ENCODE measurements at places on chromosomes 5 and 9. TPM values are rescaled to one million over a fixed set of nuclear protein-coding genes. Genes with fewer than 3 reads are reported as not detected.

Gene FOXD4
- polyA plus RNA-seq, result not detected

Gene CDKN2A
- 9.4 TPM for polyA plus RNA-seq

Gene OTP
- polyA plus RNA-seq, result not detected

Gene MARCOL
- not detected for polyA plus RNA-seq

- DNase-seq, result peak; percentile 78
Observed at GRCh38 chr5:1103505-1104326, 8.1 kb downstream of the SLC12A7 start.

GRCh38 chr5:79938468-79938867, 52.6 kb downstream of the MTX3 start:
- DNase-seq, result no peak

GRCh38 chr9:684941-685340, 156.6 kb upstream of the DMRT1 start:
- DNase-seq, result no peak

DNA sequence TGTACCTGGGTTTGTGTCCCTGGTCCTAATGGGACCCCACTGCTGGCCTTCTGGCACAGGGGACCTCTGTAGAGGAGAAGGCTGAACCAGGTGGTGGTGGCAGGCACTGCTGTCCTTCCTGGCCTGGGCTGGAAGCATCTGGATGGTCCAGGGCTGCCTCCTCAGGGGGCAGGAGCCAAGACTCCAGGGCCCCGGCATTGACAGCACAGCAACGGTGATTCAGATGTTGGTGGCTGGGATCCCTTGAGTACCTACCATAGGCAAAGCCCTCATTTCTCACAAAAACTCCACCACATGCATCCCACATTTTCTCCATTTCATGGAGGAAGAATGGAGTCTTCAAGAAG, 15.0 kb downstream of the FGD3 start:
- DNase-seq, result no peak

DNA sequence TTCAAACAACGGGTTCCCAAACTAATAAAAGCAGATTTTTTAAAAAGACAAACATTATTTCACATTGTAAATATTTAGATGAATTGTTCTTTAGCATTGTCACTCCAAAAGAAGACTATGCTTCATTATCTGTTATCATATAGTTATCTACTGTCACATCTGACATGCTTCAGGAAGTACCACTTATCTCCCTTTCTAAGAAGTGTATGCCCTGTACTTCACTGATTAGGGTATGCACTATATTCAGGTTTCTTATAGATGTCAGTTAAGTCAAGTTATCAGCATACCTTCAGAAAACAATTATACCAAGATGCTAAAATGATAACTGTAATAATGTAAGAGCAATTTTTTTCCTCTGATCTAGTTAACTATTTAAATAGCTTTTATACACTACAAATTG, 40.4 kb downstream of the LMBRD2 start:
- DNase-seq, result no peak

- no peak for DNase-seq
Observed at GRCh38 chr5:141832131-141832530, 46.1 kb downstream of the PCDH1 start.

DNA sequence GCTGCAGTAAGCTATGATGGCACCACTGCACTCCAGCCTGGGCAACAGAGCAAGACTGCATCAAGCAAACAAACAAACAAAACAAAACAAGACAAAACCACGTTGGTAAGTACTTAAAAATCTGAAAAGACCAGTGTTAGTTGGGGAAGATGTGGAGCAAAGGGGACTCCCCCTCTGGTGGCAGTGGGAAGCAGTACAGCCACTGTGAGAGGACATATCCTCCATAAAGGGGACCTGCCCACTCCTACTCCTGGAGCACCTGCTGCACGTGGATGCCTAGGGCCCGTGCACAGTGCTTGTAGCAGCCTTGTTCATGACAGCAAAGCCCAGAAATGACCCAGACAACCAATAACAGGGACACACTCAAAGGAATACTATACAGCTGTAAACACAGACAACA, 17.0 kb upstream of the IPPK start:
- DNase-seq, result no peak

- no peak for DNase-seq
Observed at GRCh38 chr9:98290411-98290810, 35.0 kb upstream of the TBC1D2 start.

GRCh38 chr9:105656131-105656921, 5.9 kb upstream of the TAL2 start:
- DNase-seq, result no peak

DNA sequence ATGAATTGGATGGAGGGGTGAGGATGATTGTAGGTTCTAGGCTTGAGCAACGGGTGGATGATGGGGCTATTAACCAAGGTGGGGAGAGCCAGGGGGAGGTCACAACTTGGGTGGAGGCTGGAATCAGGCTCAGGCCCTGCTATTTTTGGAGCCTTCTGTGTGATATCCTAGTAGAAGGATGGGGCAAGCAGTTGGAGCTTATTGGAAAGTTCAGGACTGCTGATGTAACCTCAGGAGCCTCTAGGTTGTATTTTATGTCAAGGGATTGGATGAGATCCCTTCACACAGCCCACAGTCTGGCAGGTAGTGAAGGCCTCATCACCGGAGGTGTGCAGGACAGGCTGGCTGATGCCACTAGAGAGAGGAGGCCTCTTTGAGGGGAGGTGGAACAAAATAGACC, 11.2 kb upstream of the RPS14 start:
- no peak for DNase-seq

DNA sequence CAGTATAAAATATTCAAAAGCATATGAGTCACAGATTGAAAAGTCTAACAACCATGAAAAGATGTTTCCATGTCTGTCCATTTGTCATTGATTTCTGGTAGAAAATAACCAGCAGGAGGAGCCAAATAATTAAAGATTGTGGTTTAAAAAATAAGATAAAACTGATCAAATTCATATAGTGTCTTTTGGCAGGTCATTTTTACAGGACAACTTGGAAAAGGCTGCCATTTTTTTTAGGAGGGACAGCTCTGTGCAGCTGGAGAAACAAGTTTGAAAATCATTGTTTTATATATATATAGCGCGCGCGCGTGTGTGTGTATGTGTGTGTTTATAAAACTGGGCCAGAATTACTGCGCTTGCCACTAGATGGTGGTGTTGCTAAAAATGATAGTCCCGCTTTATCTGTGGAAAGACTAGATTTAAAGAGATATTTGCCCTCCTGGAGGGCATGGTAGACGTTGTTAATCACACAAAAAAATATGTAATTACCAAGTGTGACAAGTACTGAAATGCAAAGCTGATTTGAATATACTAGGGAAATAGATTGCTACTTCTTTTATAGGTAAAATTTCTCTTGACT, 1.3 kb upstream of the TRMO start:
- no peak for DNase-seq

GRCh38 chr5:80069918-80070318, 34.8 kb downstream of the THBS4 start:
- no peak for DNase-seq

DNA sequence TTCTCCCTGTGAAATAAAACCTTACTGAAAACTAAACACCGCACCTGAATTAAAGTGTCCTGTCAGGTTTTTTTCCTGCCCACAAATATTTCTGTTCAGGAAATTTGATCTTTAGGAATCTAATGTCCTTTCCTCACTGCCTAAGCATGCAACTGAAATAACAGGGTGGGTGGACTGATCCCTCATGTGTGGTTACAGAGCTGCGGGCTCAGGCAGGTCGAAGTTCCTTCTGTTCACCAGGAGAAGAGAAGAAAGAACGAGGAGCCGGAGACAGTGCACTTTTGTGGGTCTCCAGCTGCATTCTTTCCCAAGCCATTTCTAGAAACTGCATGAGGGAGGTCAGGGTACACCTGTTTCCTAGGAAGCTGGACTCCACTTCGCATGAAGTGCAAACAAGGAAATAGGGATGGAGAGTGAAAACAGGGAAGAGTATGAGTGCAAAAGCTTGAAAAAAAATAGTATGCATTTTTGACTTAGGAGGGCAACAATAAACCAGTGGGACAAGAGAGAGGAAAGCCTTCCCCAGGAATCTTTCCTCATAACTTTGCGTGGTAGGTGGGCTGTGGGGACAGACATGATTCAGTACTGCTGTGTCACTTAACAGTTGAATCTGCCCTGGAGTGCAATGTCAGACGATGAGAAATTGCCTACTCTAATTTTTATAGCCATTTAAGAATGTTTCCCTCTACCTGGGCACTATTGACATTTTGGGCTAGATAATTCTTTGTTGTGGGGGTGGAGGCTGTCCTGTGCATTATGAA, 60.3 kb downstream of the GCNT1 start:
- DNase-seq, result no peak

DNA sequence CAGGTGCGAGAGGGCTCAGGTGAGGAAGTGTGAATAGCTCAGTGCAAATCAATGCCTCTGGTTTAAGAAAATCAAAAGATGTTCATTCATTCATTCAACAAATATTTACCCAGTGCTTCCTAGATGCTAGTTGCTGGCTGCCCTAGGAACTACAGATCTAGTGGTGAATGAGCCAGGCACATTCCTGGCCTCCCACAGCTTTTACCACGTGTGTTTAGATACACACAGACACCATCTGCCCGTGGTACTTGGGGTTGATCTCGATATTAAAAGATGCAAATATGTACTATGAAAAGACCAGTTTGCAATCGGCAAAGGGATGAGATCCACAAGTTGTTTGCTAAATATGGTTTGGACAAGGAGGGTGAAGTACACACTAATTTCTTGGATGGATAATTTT, 78.2 kb downstream of the GTF3C4 start:
- no peak for DNase-seq

DNA sequence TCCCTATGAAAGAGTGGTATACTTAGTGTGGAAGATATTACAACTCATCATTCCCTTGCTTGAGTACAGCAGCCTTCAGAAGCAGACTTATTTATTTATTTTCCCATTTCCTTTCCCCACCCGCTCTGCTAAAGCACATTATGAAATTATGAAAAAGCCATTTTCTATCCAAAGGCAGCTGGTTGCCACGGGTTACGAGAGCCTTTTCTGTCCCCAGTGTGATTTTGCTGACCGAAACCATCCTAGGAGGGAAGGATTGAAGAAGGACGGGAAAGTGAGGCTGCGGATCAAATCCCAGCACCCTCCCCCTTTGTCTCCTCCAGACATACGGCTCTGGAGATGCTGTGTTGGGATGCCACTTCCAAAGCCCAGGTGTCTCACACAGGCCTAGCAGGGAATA, 246.9 kb downstream of the TLR4 start:
- DNase-seq, result no peak

DNA sequence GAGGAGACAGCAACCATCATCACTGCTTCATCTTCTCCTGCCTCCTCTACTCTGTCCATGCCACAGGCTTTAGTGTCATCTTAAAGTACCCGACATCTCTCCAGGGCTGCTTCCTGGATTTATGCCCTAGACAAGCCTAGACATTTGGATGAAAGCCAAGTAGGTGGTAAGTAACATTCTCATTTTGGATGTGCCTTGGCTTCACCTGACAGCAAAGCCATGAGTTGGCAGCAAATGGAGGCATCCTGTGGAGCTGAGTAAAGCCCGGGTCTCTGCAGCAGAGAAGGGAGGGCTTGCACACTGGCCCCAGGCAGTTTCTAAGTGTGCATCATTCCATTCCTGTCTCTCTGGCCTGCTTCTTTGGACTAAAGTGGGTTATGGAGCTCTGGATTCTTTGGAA, 299.1 kb downstream of the DMAC1 start:
- no peak for DNase-seq

GRCh38 chr9:134039386-134040175, 14.3 kb downstream of the BRD3OS start:
- DNase-seq, result peak; percentile 71

DNA sequence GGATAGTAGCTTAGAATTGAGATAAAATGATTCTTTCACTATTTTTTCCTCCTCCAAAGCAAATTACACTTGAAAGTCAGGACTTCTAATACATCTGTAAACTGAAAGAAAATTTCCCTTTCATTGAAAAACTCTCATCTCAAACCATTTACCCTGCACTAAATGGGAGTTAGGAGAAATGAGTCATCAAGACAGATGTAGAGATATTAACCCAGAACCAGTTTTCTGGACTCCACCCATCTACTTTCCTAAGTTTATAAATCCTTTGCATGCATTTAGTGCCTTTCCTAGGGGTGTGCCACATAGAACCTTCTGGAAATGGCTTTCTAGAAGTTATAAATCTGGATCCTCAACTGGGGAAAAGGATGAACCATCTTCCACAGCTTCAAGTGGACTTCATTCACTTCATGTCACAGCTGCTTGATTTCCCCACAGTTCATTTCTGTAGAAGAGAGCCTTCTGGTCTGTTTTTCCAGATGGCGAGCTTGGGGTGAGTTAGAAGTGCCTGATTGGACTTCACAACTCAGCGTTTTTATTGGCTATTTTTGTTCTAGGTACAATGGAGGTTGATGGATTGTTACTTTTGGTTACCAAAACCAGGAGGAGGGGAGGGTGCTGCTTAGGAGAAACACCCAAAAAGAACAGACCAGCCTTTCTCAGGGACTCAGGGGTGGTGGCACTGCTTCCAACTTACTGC, 72.5 kb upstream of the GPR151 start:
- no peak for DNase-seq

GRCh38 chr5:150035139-150035895, 34.8 kb downstream of the HMGXB3 start:
- DNase-seq, result no peak

GRCh38 chr5:38758774-38759600, 86.8 kb upstream of the OSMR start:
- no peak for DNase-seq

- peak; percentile 69 for DNase-seq
Observed at GRCh38 chr5:79069488-79070349, at the start of the genes BHMT2 and DMGDH. BHMT2 (plus strand) TSS chr5:79069767; CDS start chr5:79069783, 16 bp downstream. DMGDH (minus strand) TSS chr5:79069674; CDS start chr5:79069620, 54 bp downstream.

GRCh38 chr9:132472199-132472598, 62.2 kb downstream of the CFAP77 start:
- DNase-seq, result no peak

DNA sequence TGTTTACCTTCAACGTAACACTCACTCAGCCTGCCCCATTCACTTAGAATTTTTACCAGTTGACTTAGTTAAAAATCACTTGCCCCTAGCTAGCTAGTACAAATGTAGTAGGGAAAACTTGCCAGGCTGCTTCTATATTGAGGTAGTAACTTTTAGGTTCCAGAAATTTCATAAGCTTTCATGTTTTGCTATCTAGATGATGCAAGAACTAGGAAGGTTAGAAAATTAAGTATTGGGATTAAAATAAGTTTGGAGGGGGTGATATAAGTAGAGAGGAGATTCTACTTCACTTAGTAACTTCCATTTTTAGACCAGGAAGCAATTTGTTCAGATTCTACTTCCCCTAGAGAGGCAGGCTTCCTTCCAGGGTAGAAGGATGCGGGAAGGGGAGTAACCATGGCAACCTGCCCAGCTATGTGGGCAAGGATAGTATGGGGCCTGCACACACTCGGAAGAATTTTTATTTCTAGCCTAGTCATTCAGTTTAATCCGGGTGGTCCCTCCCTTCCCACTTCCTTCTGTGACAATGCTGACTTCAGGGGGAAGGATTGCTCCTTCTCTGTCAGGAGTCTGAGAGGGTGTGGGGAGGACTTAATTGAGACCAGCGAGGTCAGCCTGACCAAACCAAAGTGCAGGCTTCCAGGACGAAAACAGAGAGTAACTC, 4.2 kb downstream of the DAB2 start:
- peak; percentile 88 for DNase-seq

DNA sequence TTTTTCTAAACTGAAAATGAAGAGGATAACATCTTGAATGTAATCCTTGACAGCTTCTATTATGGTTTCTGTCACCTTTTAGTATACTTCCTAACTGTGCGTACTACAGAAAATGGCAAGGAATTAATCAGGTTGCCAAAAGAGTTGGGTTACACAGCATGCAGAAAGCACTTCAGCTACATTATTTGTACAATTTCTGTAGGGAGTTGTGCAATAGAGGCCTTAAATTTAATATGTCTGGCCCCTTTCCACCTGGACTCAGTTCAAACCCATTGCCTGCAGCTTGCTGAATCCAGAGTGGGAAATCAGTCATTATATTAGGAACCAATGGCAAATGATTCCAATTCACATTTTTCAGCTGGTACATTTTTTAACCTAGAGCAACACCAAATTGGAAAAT, 549.7 kb downstream of the CSNK1G3 start:
- no peak for DNase-seq

Measured in aorta (tissue), 5 donors.